ENCODE measurements at places on chromosomes 5 and 9.

DNA sequence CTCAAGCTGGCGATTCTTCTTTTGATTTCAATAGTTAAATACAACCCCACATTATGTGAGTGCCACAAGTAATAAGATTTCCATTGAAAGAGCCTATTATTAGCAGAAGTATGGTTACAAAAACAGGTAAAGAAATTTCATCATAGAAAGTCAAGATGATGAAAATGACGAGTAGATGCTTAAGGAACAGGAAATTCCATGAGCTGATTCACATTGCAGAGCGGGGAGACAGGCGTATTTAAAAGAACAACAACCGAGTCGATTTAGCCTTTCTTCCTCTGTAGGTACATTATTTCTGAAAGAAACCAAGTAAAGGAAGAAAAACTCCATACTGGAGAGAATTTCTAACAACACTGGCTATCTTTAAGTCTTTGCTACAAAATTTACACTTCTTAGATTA, 310.4 kb downstream of the SLF1 start:
- DNase-seq, result no peak

DNA sequence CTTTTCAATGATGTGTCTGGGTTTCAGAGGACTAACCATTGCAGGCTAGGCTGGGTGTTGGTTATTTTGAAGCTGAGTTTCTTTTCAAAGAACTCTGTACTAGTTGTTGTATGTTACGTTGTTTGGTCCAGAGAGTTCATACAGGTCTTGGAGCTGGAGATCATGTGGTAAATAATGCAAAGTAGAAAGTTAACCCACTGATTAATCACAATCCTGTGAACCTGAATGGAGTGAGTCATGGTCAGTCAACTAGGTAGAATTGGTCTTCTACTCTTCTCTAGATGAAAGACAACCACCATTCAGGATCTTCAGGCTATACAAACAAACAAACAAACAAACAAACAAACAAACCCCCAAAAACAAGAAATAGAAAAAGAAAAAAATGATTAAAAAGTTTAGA, 388.9 kb upstream of the ACTBL2 start:
- DNase-seq, result no peak

DNA sequence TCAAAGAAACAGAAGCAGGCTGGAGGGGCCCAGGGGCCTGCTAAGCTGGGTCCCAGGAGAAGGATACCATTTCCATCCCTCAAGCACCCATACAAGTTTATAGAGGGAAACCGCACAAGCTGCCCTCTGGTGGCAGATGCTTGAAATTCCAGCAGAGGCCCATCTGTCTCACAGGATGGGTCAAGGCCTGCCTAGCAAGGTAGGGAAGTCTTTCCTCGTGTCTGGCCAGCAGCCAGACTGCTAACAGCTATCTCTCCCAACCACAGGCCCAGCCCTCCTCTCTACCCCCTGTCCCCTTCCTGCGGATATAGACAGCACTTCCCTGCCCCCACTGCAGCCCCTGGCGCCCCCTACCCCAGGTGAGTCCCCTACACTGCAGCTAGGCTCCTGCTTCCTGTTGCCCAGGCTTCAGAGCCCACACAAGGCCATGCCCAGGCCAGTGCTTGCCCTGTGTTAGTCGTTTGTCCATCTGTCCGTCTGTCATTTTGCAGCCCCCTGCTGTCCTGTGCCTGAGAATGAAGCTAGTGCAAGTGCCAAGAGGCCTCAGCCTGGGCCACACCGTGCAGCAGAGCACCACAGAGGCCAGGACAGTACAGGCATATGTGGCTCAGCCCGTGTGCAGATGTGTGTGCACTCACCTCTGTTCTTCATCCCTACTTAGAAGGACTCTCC, 26.2 kb downstream of the TCF7 start:
- DNase-seq, result peak; percentile 68

- no peak for DNase-seq
Observed at GRCh38 chr9:117543089-117543488, 128.2 kb upstream of the ASTN2 start.

DNA sequence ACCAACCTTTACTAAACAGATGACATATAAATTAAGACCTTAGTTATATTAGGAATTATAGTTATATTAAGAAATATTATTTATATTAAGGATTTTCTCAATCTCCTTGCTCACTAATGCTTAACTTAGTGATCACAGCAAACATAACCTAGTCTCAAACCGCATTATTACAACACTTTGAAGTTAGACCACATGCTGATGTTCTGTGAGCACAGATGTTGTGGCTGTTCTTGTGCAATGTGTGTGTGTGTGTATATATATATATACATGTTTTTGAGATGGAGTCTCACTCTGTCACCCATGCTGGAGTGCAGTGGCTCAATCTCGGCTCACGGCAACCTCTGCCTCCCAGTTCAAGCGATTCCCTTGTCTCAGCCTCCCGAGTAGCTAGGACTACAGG, 20.5 kb downstream of the ELP1 start:
- no peak for DNase-seq

DNA sequence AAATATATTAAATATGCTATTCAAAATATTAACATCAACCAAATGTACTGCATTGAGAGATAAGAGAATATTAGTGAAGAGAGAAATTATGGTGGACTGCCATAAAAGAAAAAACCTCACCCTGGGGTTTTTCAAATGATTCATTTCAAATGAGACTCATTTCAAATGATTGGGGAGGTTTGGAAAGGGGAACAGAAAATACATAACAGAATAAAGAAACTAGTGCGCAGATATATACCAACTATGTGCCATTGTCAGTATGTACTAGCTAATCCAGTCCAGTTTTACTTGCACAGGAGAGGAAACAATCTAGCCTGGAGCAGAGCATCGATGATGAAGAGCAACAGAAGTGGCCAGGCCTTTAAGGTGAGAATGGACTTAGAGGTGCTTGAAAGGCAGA, 651.6 kb upstream of the RORB start:
- DNase-seq, result no peak
